LoVo (cell line): ENCODE measurements at places on chromosomes 12 and 14.

GRCh38 chr14:26765301-26765700 lies 167.5 kb upstream of the NOVA1 start:
- DNase-seq = no peak

DNA sequence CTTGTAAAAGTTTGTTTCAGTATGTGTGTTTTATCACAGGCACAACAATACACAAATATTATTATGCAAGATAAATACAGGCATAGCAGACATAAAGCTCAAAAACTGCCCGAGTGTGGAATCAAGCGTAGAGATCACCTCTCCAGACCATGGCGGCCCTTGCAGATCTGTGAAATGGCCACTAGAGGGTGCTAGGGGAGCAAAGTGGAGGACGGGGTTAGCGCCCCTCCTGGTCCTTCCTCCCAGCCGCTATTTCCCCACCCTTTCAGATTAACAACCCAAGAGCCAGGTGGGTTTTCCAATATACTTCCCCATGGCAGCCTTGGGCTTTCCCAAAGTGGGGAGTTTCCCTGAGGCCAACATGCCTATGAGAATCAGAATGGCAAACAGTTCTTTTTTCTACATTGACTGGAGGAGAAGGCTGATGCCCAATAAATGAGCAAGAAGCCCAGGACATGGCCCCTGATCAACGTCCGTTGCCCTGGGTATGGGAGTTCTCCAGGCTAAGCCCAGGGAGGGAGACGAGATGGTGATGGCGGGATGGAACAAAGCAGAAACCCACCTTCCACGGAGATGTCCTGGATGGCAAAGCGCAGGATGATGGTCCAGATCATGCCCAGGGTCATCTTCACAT lies 67.4 kb downstream of the ACTN1 start:
- DNase-seq = peak; percentile 61

- DNase-seq = peak; percentile 39
Measured at GRCh38 chr12:89939522-89940215, 231.0 kb upstream of the ATP2B1 start.

- DNase-seq = peak; percentile 96
Measured at GRCh38 chr12:12839873-12840579, 26.9 kb downstream of the DDX47 start.

GRCh38 chr12:19654650-19655376 lies 215.5 kb downstream of the AEBP2 start:
- DNase-seq = no peak

GRCh38 chr14:57816568-57817284 lies 49.2 kb downstream of the SLC35F4 start:
- DNase-seq = no peak

GRCh38 chr12:96368233-96368632 lies 32.0 kb downstream of the CDK17 start:
- DNase-seq = no peak

DNA sequence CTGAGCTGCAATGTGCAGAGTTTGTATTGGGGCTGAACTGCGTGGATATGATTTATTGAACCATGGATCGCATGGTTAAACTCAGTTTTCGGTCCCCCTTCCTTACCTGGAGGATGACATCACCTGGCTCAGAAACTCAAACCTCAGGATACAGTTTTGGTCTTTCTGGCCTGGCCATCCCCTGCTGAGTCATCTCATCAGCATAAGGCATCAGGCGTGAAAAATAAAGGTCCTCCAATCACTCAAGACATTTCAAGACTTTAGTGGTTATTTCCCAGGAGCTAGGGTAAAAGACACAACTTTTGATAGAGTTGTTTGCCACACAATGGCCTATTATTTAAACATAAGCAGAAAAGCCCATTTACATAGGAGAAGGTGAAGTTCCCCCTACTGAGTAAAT lies 631.1 kb upstream of the TMEM132C start:
- DNase-seq = no peak

DNA sequence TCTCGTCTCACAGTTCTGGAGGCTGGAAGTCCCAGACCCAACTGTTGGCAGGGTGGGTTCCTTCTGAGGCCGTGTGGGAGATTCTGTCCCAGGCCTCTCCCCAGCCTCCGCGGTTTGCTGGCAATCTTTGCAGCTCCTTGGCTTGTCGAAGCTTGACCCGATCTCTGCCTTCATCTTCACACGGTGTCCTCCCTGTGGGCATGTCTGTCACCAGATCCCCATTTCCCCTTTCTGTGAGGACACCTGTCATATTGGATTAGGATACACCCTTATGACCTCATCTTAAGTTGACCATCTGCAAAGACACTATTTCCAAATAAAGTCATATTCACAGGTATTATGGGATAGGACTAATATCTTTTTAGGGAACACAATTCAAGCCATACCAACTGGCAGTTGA lies 22.6 kb upstream of the LRP1-AS start:
- DNase-seq = no peak

DNA sequence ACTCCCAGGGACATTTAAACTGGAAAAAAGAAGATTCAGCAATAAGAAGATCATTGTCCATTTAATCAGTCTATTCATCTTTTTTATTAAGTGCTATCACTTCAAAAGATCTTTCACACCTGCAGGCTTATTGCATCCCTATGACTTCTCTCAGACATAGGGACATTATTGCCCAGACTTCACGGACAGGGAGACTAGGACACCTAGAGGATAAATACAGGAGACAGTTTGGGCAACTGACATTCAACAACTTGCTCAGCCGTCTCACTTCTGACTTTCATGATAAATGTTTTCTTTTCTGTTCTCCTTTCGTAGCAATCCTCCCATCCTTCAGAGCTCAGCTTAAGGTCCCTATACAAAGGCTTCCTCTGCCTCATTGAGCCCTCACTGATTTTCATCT lies 84.3 kb downstream of the TMEM30B start:
- DNase-seq = no peak

- DNase-seq = no peak
Measured at GRCh38 chr12:123850246-123851134, 88.4 kb downstream of the DNAH10 start.

DNA sequence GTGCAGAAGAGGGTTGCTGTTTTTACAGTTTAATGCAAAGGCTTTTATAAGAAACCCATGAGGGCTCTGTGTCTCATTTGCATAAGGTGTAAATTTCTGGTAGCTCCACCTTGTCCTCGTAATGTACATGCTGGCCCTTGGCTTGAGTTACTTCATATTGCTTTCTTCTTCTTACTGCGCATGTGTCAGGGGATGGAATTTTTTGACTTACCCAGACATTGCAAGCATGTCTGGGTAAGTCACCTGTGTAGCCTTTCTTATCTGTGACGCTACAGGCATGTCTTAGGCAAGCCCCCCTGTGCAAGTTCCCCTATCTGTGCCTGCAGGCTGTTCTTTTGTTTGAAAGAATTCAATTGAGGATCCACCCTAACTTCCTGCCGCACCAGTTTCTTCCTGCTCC lies 274.2 kb downstream of the ETNK1 start:
- DNase-seq = no peak

DNA sequence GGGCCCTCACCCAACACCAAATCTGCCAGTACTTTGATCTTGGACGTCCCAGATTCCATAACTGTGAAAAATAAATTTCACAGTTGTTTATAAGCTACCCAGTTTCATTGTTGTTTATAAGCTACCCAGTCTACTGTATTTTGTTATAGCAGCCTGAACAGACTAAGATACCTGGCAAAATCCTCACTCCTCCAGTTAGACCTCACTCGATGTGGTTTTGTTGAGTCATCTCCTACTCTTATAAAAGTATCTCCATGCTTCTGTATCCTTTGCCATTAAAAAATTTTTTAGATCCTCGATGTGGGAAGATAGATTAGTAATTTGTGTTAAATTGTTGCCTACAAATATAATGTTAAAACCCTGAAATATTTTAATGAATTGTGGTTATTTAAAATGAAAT lies 16.0 kb downstream of the TXNDC16 start:
- DNase-seq = no peak

- no peak for DNase-seq
Measured at GRCh38 chr14:73467377-73467776, 9.0 kb upstream of the NUMB start.

DNA sequence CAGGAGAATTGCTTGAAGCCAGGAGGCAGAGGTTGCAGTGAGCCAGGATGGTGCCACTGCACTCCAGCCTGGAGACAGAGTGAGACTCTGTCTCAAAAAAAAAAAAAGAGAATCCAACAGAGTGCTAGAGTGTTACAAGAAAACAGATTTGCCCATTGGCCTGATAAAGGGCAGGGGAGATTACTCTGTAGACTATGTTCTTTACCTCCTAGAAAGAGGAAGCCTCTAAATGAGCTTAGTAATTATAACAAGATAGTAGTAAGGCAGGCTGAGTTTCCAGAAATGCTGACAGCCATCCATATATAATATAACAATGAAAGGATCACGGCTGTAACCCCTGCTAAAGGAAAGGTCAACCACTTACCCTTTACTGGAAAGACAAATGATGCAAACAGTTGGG lies 24.4 kb downstream of the AK7 start:
- no peak for DNase-seq
